ENCODE measurements at places on chromosomes 6 and 20.

- DNase-seq, result no peak
These were observed 7.3 kb downstream of the GTPBP2 start for GRCh38 chr6:43621836-43622180.

DNA sequence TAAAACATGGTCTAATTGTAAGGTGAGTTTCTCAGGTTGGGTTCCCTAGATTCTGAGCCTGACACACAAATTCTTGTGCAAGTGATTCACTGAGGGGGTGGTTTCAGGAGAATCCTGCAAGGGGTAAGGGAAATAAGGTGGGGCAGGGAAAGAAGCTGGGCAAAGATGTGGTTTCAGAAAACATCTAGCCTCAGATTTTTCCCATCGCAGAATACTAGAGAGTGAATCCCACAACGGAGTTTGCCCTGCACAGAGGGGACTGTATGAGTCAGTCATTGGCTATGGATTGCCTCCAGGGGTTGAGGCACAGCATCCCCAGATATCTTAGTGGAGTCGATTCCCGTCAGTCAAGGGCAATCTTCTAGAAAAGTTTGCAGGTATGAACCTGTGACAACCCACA is 65.2 kb downstream of the PRL start:
- no peak for DNase-seq

DNA sequence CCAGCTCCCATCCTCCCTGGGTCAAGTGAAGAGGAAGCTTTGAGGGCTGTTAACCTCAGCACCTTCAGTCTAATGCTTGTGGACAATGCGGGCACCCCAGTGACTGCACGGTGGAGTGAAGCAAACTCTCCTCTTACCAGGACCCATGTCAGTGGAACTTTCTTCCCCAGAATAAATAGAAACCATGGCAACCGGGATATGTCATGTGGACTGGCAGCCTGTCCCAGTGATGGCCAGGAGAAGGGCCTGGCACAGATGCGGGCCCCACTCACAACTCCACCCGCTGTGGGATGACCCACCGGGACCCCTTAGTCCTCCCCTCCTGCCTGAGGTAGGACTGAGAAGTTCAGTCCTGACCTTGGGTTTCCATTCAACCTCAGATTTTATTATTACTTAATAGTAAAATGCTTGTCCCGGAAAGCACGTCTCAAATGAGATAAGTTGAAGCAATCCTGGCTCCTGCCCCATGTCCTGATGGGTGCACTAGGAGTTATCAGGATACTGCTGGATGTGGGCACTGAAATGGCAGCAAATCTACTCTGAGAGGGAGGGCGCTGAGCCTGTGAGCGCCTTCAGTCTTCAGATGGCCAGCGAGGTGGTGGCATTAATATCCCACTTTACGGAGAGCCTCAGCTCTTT is 23.5 kb downstream of the TOX2 start:
- no peak for DNase-seq

DNA sequence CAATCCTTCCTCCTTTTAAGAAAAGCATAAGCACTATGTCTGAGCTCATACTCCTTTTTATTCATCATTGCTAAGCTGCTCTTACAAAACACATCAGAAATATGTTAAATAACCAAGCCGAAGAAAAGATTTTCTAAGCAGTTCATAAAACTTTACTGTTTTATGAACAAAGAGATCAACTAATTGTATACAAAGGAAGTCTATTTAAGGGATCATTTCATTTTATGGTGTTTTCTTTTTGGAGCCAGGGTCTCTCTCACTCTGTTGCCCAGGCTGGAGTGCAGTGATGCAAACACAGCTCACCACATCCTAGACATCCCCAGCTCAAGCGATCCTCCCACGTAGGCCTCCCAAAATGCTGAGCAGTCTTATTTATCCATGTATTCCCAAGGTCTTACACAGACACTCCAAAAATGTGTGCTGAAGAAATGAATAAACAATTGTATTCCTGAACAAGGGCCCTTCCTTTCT is 9.3 kb downstream of the NUDT3 start:
- DNase-seq, result no peak

DNA sequence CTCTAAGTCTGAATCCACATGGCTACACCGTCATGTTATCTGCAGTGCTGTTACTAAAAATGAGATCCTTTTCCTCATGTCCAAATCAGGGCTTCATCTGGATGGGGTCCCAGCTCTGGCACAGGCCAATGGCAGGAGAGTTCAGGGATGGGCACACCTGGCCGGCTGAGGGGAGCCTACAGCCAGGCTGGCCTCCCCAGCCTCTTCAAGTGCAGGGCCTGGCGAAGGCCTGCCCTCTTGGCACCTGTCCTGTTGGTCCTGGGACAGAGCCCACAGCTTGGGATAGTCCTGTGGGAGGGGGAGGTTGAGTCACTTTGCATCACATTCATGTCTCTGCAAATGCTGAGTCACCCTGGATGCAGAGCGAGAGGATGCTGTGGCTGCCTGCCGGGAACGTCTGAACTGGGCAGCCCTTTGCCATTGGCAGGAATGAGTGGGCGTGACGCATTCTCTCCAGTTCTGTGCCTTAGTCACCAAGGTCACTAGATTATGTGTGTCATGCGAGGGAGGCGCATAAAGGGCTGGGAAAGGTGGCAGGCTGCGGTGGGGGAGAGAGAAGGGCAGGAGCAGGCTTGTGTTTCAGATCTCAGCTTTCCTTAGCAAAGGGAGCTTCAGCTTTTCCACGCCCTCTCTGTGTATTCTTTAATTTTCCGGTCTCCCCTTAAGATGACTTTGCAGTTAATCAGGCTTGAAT is 223.2 kb upstream of the ECI2 start:
- no peak for DNase-seq

DNA sequence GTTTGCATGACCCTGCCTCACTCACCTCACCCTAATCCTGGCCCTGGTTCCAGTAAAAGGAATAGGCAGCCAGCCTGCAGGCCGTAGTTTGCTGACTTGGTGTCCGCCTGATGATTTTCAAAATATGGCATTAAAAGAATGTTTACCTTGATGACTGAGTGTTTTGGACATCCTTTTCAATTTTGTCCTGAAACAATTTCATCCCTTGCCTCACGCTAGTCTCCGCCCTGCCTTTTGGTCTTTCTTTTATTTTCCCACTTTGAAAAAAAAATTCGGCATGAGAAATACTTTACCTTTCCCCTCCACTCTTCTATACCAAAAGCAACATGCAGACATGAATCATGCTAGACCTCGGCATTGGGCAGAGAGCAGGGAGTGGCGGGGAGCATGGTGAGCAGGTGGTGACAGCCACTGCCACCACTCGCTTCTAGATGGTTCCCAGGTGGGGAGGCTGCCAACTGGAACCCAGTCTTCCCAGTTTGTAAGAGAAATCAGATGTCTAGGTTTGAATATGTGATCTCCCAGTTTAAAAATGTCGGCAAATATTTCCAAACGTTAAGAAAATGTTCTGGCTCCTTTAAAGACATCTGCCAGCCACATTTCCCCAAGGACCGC is 9.4 kb downstream of the CD40 start:
- DNase-seq, result no peak

DNA sequence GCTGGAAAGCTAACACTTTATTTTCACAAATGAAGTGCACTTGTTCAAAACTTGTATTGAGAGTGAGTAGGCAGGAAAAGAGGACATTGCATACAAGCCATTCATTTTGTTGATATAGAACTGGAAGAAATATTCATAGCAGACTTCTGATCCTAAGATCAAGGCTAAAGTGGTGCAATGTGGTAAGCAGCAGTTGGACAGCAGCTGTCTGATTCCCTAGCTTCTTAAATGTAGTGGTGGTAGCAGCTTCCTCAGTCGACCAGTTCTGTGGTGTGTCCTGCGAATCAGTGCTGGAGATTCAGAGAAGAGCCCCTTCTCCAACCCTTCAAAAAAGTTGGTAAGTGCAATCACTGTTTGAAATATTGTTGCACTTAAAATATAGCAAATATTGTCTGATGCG is 281.7 kb upstream of the GJE1 start:
- DNase-seq, result no peak

DNA sequence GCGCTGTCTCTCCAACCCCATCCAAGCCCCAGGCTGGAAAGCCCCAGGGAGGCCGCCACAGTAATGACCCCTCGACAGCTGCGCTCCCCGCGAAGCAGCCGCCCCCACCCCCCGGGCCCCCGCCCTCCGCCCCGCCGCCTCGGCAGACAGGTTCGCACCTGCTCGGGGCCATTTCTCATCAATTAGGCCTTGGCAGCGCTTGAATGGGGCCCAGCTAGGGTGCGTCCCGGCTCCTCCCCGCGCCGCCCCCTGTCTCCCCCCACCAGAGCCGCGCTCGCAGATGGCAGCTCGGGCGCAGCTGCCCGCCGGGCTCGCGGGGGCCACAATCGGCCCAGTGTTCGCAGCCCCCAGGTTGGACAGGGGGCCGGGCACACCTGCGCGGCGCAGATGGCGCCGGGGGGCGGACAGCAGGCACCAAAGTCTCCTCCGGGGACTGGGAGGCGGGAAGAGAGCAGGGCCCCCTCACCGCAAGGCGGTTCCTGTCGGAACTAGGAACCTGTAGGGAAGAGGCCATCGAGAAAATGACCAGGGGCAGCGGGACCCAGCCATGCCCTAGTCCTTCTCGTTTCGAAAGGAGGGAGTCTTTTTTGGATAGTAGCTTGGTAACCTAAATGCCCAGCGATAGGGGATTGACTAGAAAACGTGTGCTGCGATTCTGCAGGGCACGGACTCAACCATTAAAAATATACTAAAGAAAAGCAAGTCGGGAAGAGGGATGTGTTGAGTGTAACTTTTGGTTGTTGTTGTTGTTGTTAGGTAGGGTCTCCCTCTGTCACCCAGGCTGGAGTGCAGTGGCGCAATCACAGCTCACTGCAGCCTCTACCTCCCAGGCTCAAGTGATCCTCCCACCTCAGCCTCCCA is 83.2 kb upstream of the EYA2 start:
- DNase-seq, result no peak

DNA sequence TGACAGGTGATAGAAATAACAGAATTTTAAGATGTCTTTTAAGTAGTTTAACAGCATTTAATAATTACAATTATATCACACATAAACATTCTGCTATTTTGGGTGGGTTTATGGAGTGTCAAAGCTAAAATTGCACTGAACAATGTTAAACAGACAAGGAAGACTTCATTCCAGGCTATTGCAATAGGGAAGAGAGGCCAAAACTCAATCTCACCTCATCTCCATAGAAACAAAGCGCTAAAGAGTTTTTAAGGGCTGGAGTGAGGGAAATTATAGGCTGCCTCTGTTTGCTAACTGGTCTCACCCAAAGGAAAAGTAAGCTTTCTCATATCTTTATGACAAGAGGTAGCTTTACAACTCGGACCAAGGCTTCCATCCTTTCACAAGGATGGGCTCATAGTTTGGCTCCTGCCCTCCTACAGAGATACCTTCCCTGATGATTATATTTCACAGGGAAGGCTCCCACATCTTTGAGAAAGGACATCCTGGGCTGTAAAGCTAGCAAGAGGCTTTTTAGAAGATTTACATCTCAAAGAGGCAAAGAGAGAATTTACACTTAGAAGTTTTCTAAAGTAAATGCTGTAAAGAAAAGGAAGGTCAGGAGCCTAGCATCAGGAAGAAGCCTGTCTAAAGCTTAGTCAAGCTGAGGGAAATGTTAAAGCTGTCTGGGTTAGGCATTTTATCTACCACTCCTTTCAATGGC is 350.2 kb upstream of the IMPG1 start:
- no peak for DNase-seq

GRCh38 chr20:62578294-62578897 is 63.9 kb upstream of the SLCO4A1 start:
- no peak for DNase-seq

DNA sequence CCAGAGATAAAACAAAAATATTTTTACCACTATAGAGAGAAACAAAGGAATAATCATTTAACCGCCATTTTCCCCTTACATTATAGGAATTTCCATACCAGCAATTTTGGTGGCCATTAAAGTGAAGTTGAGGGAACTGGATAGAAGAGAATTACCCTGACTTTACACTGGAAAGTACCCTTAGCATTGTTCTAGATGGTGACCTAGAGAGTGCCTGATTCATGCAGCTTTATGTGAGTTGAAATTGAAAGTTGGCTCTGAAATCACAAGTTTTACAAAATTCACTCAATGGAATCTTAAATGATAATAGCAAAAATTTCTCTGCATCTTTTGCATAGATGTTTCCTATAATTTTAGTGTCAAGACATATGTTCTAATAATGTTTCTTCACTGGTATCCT is 55.7 kb upstream of the PREP start:
- DNase-seq, result no peak

GRCh38 chr6:150696190-150696589 is 96.5 kb downstream of the PLEKHG1 start:
- no peak for DNase-seq

- peak; percentile 87 for DNase-seq
These were observed 108.6 kb downstream of the EYA2 start for GRCh38 chr20:47003223-47003622.

- no peak for DNase-seq
These were observed 9.4 kb downstream of the MDGA1 start for GRCh38 chr6:37688078-37688850.

GRCh38 chr6:157273756-157274470 is 49.4 kb downstream of the TMEM242 start:
- no peak for DNase-seq

DNA sequence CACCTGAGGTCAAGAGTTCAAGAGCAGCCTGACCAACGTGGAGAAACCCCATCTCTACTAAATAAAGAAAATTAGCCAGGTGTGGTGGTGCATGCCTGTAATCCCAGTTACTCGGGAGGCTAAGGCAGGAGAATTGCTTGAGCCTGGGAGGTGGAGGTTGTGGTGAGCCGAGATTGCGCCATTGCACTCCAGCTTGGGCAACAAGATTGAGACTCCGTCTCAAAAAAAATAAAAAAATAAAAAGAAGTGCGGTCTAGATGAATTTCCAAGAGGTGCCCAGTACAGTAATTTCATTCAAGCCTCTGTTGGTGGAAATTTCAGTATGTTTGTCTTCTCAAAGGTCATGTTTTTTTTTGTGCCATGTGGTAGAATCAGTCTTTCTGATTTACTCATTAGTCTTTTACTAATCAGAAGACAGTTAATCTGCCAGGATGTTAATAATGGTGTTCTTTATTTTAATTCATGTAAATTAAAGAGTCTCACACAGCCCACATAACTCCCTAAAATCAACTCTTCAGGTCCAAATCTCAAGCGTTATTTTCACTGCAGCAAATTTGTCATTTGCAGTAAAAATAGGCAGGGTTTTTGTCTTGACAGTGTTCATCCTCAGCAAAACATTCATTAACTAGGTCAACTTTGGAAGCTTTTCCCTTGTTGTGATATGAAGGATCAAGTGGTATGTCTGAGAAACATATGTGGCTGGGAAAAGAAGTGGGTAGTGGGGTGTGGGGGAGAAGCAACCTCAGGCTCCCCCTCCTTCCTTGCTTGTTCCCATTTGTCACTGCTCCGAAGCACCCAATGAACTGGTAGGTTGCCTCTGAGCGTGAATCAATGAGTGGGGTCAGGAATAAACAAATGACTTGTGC is 13.3 kb downstream of the TP53INP2 start:
- no peak for DNase-seq

GRCh38 chr6:111750753-111751673 is 122.2 kb downstream of the FYN start:
- no peak for DNase-seq
